ENCODE measurements at places on chromosomes 4 and X.
A peak's percentile ranks its signal among the peaks of the same experiment; 100 is the strongest.

- no peak for DNase-seq
Observed at GRCh38 chr4:8653326-8654000, 60.9 kb downstream of the CPZ start.

DNA sequence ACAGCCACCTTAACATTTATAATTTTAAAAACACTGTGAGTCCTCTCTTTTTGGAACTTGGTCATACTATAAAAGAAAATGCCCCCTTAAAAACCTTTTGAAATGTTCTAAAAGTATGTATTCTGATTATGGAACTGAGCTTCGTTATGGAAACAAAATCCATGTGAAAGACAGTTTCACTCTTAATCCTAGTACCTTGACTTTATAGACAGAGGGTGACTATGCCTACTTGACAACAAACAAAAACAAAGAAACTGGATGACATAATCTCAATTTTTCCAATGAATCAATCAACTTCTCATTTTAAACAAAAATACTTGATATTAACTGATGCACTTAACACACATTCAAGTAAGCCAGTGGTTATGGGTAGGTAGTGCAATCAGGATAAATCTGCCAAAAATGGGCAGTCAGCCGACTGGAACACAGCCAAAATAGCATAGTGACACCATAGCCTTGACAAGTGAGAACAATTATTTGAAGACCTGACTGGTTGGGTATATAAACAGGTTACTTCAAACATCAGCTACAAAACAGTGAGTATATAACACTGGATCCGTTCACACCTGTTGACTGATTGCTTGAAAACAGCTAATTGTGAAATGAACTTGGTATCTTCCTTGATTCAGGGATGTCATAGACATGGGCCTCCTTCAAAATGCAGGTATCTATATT is 265.5 kb downstream of the PPP3CA start:
- DNase-seq: no peak

- DNase-seq: no peak
Observed at GRCh38 chrX:9204560-9204959, 170.6 kb upstream of the FAM9B start.

- no peak for DNase-seq
Observed at GRCh38 chrX:113212052-113212451, 371.4 kb upstream of the AMOT start.

DNA sequence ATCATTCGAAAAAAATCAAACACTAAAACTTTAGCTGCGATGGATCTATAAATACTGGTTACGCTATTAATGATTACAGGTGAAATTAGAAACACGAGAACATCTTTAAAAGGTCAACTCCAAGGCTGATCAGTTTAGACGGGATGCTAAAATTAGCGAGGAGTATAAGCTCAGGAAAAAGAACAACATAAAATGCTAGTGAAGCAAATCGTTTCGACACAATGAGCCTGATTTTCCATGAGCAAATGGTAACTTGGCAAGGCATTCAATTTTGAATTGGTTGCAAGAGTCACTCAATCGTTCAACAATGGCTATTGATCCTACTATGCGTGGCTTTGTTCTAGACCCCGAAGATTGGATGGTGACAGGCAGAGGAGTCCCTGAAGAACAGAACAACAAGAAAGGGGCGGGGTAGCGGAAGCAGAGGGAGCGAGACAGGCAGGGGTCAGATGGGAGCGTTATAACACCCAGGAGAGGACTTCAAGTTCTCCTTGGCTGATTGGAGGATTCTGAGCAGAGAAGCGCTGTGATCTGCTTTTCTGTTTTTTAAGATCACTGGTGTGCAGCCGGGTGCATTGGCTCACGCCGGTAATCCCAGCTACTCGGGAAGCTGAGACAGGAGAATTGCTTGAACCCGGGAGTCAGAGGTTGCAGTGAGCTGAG is 146.5 kb downstream of the RBM47 start:
- DNase-seq: no peak

DNA sequence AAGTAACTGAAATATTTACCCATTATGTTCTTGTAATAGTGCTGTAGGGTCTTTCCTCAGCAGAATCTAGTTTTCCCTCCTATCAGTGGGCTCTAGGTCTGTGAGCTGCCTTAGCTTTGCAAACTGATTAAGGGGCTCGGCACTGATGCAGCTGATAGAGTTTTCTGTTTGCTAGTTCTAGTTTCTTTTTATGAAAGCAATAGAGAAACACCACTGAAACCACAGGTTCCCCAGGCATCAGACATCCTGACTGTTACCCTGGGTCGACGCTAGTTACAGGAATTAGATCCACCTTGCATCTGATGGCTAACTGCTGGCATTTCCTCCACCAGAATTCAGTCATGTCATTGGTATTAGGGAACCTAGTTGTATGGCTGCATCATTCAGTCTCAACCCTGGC is 225.0 kb upstream of the VCX start:
- no peak for DNase-seq

DNA sequence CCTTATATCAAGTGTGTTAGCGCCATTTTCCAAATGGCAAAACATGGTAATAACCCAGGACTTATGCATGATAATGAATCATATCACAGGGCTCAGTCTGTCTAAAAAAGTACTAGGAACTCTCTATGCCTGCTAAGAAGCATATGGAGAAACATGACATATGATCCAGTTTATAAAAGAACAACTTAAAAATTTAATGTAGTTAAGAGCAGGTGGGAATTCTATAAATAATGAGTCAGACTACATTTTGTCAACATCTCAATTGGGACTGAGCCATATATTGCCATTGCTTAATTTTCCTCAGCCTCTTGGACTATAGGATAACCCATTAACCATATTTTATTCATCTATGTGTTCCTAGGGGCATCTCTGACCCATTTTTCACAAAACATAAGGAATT is 360.4 kb upstream of the AGA start:
- no peak for DNase-seq

DNA sequence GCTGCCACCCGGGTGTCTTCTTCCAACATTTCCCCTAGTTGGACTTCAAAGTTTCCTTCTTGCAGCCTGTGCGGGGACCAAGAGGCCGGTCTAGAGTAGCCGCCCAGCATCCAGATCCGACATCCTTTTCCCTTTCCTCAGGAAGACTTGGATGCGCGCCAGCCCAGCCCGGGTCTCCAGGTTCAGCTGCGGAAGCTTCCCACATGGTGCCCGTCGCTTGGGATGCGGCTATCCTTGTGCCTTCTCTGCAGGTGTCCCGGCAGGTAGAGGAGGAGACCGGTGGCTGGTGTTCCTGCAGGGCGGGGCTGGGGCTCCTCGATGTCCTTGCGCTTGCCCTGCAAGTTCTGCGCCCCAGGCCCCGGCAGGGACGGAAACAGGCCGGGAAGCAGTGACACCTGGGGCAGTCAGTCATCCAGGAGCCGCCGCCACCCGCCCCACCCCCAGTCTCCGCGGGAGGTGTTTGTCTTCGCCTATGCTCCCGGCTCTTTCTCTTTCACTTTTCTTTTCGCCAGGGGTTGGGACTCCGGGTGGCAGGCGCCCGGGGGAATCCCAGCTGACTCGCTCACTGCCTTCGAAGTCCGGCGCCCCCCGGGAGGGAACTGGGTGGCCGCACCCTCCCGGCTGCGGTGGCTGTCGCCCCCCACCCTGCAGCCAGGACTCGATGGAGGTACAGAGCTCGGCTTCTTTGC is at the start of gene IL15:
IL15 (plus strand) TSS at position 502 of the 689 bp plus-strand sequence. CDS start 82,882 bp downstream, outside the sequence.
- peak; percentile 51 for DNase-seq

- DNase-seq: no peak
Observed at GRCh38 chr4:40323866-40324265, 11.3 kb upstream of the CHRNA9 start.

Measured in brain microvascular endothelial cell (primary cell).